ENCODE measurements at places on chromosomes 6 and 20.

DNA sequence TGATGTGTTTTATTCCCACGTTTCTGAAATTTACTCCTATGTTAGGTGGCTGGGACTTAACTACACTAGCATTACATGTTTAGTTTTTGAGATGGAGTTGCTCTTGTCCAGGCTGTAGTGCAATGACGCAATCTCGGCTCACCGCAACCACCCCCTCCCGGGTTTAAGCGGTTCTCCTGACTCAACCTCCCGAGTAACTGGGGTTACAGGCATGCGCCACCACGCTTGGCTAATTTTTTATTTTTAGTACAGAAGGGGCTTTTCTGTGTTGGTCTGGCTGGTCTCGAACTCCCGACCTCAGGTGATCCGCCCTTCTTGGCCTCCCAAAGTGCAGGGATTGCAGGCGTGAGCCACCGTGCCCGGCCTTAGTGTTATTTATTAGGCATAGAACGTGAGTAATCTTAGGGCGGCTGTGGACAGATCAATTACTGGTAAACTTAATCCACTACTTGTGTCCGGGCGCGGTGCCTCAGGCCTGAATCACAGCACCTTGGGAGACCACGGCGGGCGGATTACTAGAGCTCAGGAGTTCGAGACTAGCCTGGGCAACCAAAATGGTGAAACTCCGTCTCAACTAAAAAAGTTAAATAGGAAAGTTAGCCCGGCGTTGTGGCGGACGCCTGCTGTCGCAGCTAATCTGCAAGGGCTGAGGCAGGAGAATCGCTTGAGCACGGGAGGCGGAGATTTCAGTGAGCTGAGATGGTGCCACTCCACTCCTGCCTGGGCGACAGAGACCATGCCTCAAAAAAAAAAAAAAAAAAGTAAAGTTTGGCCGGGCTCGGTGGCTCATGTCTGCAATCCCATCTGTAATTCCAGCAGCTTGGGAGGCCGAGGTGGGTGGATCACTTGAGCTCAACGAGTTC, 123.7 kb upstream of the BTN3A2 start:
- no peak for DNase-seq

DNA sequence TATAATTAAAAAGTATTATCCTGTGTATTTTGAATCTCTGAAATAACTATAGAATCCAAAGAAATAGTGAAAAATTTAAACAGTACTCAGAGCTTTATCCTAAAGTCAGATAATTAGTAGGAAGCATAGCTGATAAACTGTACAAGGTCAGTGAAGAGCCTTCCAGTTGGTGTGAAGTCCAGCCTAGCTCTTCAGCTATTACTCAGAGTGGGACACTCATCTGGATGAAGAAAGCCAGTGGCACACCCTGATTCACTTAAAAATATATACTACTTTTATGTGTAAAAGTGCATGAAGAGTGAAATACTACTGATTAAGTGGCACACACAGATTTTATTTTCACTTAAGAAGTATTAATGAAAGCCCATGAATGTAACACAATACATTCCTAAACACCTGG, 3.1 kb downstream of the IFNGR1 start:
- DNase-seq, result no peak

- DNase-seq, result no peak
These were observed 187.0 kb downstream of the DTNBP1 start for GRCh38 chr6:15475872-15476271.

DNA sequence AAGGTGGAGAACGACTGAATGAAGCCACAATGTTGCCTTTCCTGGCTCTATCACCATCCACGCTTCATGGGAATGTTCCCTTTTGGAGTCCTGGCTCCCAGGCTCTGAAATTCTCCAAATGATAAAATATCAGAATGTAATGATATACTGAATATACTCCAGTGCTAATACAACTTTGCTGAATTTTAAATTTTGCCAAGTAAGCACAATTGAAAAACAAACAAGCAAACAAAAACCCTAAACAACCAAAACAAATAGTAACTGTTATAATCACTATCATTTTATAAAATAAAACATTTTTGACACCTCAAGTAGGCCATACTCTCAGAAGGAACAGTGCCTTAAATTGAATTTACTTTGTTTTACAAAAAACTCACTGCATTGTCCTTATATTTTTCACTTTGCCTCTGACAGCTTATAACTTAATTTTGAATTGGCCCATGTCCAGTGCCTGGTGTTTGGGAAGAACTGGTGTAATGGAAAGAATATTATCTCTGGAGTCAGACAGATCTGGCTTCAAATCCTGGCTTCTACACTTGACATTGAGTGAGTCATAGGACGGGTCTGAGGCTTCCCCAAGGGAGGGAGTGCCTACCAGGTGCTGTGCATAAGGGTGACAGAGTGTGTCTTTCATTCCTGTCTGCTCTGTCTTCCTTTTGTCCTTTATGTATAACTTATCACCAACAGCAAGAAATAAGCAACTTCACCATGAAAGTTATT, 698.3 kb downstream of the EPM2A start:
- no peak for DNase-seq

DNA sequence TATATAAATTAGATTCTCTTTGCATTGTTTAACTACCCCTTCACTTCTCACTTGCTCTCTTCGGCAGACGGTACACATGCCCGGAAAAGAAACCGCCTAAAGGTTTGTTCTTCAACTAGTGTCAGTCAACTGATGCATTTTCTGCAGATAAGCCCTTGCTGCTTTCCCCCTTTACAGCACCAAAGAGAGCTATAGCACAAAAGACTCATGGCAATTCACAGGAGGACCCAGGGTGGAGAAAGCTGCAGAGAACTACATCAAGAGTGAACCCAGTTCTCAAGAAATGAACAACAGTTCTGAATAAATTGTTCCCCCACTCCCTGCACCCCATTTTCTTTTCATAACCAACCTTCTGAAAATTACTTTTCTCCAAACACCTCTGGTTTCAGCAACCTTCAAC, 8.9 kb downstream of the CD164 start:
- no peak for DNase-seq

GRCh38 chr20:63087236-63087871, 80.6 kb upstream of the BHLHE23 start:
- DNase-seq, result no peak

- DNase-seq, result no peak
These were observed 22.3 kb downstream of the FAM50B start for GRCh38 chr6:3871515-3871914.

- DNase-seq, result no peak
These were observed 54.9 kb downstream of the SESN1 start for GRCh38 chr6:109039795-109040194.

- no peak for DNase-seq
These were observed 546.2 kb downstream of the MEI4 start for GRCh38 chr6:78199044-78199443.

DNA sequence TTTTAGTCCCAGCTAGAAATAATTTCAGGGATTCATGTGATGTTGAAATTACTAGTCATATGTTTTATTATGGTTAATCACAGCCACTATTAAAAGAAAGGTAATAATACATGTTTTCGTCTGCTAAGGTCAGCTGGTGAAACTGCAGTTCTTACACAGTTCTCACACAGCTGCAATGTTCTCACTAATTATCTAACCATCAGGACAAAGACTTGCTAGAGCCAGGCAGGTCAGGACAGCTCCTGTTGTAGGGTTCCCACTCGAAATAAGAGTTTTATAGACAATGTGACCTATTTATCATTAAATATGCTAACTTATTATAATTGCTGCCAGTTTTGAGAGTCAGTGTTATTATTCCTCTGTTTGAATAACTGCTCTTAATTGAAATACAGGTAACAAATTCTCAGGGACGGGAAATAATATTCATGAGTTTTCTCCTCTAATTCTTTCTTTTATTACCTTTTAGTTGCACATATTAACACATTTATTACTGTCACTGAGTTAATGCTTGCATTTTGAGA, 97.9 kb downstream of the GJA1 start:
- no peak for DNase-seq

DNA sequence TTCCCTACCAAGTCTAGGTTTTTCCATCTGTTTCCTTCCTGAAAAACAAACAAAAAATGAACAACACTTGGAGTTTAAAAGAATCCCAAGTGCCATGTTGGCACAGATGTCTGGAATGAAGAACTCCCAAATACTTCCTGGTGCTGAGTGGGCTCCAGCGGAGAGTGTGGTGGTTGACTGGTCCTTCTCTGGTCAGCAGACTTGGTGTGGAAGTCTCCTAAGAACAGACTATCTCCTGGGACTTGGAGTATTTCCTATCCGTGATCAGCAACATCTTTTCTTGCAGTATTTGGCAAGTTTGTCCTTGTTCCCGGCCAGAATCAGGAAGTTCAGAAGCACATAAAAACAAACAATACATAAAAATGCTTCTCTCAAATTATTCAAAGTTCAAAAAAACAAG, 154.1 kb downstream of the MTFR2 start:
- no peak for DNase-seq

GRCh38 chr6:2738373-2738979, 12.2 kb downstream of the MYLK4 start:
- peak; percentile 52 for DNase-seq

GRCh38 chr6:9126878-9127560, 691.7 kb upstream of the SLC35B3 start:
- DNase-seq, result no peak

DNA sequence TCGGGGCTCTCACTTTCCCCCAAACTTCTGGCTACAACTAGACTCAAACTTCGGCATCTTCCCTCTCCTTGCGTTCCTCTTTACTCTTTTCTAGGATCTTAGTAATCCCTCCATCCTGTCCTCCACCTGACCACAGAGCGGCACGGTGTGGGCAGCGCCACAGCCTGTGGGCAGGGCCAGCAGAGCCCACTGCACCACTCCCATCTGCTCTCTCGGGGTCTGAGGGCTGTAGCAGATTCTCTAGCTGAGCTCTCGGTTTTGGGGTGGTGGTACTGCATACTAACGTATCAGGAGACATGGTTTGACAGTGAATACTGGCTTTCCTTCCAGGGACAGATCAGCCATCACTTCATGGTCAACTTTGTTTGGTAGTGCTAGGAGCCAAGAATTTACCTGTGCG, 57.4 kb downstream of the EZR start:
- no peak for DNase-seq

- no peak for DNase-seq
These were observed 163.6 kb downstream of the SLC16A10 start for GRCh38 chr6:111250791-111251354.

DNA sequence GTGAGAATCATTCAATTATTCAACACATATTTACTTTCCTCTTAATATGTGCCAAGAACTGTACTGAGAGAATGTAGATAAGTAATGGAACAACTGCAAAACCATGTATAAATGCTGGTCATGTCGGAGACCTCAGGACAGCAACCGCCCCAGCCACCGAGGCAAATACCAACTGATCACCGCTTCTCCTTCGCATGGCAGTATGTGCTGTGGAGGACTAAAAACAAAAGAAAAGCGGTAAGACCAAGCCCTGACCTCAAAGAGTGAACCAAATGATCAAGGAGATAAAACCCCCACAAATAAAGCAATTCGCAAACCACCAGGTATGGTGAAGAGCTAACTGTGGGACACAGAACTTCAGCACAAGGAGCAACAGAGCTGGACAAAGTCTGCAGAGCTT, 104.3 kb downstream of the TRERF1 start:
- DNase-seq, result no peak

- DNase-seq, result no peak
These were observed 37.9 kb upstream of the RNF217 start for GRCh38 chr6:124924333-124924759.

DNA sequence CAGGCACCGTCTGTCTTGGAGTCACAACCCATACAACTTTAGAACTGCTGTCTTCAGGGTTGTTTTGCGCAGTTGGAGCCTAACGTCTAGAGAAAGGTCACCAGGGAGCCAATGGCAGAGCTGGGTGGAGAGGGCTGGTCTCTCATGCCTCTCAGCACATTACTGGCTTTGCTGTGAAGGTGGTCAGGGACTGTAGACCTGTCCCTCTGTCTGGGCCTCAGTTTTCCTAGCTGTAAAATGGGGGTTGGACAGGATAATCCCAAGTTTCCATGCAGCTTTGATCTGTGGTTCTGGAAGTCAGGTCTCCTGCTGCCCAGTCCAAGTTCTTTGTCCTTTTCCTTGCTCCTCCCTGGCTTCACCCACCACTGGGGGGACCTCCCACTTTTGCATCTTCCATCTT, 52.2 kb upstream of the EPB41L1 start:
- no peak for DNase-seq

DNA sequence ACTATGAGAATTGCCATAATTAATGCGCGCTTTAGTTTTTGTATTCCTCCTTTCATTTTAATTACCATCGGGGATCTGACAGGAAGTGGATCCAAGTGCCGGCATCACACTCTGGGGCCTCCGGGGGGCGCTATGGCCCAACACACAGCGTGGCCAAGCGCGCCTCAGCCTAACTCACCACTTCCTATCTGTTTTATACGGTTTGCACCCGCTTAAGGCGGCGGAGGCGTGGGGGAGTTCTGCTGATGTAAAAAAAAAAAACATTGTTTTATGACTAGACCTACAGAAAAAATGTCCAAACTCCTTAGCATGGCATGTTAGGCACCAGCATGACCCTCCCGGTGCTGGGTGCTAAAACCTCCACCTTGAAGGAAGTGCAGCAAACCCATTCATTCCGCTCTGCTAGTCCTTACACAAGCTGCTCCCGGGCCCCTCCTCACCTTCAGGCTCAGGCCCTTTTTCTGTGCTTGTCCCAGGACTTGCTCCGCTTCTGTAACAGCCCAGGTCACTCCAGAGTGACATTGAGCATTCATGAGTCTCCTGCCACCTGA, 4.5 kb upstream of the EBF4 start:
- peak; percentile 12 for DNase-seq

- DNase-seq, result no peak
These were observed 98.8 kb upstream of the GRIK2 start for GRCh38 chr6:101294676-101295075.

GRCh38 chr20:24634855-24635254, 165.4 kb downstream of the SYNDIG1 start:
- DNase-seq, result no peak

DNA sequence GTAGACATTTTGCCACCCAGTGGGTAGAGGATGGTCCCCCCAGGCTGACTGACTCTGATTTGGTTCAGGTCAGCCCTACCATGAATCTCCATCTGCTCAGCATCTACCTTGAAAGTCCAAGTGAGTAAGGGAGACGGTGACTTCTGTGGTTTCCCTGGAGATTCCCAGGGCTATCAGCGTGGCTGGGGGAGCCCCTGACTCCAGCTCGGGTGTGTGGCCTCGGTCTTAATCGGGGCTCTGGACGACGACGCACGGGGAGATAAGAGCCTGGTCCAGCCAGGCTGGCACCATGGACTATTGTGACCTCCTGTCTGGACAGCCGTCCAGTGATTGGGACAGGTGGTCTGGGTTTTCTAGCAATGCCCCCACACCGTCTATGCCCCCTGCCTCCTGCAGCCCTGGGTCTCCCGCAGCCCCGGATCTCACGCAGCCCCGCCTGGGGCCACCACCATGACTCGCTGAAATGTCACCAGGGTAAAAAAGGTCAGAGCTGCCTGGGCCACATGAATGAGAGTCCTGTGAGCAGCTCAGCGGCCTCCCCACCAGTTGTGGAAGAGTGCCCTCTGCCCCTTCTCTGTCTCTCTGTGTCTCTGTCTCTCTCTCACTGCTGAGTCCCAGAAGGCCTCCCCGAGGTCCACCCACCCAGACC, 47.1 kb upstream of the GATA5 start:
- no peak for DNase-seq

GRCh38 chr6:158402184-158402583, 89.9 kb downstream of the TULP4 start:
- DNase-seq, result no peak

GRCh38 chr6:132244744-132245143, 156.5 kb downstream of the MOXD1 start:
- no peak for DNase-seq

- no peak for DNase-seq
These were observed 2.8 kb downstream of the CMTR1 start for GRCh38 chr6:37435816-37436215.

Measured in SK-N-MC (cell line).